ENCODE measurements at places on chromosomes 12 and 14.

GRCh38 chr14:74673768-74674167 lies 39.1 kb downstream of the AREL1 start:
- no peak for DNase-seq

DNA sequence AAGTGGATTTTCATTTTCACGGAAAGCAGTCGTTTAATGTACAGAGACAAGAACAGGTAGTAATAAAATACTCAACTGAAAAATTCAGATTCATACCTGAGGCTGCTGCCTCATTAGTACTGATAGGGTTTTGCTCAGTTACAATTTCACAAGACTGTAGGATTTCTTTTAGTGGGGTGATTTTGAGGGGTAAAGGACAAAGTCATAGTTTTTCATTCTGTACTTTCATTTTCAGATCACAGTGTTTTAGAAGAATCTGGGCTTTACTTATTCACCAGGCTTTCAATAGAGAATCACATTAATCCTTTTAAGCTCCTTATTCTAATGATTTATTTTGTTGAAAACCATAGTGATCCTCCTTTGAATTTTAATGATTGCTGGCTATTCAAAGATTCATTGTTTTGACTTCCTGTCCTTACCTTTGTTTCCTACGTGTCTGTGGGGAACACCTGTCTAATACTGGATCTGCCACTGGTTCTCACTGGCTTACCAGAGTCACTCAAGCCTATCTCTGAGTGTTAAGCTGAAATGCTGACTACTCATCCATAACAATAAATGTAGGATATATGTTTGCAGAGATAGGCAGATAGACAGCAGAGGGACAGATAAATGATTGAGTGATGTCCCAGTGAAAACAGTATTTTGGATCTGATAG lies 243.8 kb upstream of the NPAS3 start:
- no peak for DNase-seq

- no peak for DNase-seq
Observed at GRCh38 chr14:89368490-89369477, 48.2 kb downstream of the FOXN3 start.

DNA sequence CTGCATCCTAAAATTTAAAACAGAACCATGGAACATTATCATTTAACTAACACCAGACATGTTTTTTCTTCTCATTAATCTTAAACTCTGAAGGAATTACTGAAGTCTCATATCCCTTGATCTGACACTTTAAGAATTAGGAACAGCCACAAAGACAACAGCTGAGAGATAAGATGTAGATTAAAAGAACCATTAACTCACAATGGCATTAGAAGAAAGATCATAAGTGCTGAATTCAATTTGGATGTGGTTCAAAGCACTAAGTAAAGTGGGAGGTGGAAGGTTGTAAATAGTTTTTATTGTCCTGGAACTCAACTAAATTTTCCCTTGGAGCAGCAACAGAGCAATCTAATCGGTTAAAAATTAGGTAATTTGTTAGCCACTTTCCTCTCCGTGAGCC lies 199.0 kb upstream of the ATP2B1 start:
- no peak for DNase-seq

- no peak for DNase-seq
Observed at GRCh38 chr12:51000245-51000644, 25.9 kb downstream of the SLC11A2 start.

- DNase-seq: no peak
Observed at GRCh38 chr12:58607805-58608204, 312.5 kb downstream of the LRIG3 start.
